ENCODE measurements at places on chromosomes 16 and 17.

DNA sequence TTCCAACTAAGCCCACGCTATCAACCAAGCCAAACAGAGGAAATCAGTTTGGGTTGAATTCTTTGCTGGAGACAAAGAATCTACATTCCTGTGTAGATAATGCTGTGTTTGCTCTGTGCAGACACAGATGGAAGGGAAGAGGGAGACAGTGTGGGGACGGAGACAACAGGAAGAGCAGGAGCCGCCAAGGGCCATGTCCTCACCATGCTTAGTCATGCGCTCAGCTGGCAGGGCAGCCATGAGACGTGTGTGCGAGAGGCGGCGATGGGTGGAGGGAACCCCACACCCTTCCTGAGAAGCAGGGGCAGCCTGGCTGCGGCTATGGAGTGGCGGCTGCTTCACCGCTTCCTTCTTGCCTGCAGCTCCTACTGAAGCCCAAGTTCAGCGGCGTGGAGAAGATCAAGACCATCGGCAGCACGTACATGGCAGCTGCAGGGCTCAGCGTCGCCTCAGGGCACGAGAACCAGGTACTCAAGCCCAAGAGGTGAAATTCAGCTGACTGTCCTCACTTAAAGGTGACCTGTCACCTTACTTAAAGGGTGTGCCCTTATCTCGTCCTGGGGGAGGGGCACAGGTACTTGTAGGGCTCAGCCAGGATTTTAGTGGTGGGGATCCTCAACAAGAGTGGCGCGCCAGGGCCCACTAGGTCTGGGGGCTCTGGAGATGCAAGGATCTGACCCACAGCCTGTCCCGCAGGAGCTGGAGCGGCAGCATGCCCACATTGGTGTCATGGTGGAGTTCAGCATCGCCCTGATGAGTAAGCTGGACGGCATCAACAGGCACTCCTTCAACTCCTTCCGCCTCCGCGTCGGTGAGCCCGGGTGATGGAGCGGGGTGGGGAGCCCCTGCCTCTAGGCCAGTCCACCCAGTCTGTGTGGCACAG, 47.5 kb downstream of the ADCY7 start:
- DNase-seq = no peak

DNA sequence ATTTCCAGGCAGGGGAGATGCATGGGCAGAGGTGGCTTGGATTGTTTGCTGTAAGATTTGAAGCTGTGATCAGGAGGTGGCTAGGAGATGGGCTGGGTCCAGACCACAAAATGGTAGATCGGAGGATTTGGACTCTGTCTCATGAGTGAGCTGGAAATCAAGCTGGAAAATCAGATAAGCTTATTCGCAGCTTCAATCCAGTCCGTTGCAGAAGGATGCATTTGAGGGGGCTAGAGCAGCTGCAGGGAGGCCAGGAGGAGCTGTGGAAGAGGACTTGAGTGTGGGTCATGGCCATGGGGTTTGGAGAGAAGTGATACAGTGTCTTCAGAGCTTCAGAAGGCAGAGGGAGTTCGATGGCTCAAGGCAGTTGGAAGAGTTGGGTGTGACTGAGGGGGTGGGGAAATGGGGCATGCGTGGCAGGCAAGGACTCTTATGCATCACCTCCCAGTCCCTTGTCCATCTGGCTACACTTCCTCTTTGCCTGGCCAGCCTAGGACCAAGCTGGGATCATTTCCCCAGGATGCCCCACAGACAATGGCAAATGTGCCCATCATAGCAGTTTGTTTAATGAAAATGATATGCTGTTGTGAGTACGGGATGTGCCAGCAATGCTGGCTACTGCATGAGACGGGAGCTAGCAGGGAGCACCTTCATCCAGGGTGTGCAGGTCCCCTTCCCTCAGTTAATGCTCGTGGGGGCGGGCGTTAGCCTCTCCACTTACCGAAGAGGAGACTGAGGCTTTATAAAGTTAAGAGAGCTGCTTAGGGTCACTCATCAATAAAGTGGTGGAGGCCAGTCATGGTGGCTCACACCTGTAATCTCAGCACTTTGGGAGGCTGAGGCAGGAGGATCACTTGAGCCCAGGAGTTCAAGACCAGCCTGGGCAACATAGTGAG, 20.6 kb downstream of the QPRT start:
- DNase-seq = no peak

DNA sequence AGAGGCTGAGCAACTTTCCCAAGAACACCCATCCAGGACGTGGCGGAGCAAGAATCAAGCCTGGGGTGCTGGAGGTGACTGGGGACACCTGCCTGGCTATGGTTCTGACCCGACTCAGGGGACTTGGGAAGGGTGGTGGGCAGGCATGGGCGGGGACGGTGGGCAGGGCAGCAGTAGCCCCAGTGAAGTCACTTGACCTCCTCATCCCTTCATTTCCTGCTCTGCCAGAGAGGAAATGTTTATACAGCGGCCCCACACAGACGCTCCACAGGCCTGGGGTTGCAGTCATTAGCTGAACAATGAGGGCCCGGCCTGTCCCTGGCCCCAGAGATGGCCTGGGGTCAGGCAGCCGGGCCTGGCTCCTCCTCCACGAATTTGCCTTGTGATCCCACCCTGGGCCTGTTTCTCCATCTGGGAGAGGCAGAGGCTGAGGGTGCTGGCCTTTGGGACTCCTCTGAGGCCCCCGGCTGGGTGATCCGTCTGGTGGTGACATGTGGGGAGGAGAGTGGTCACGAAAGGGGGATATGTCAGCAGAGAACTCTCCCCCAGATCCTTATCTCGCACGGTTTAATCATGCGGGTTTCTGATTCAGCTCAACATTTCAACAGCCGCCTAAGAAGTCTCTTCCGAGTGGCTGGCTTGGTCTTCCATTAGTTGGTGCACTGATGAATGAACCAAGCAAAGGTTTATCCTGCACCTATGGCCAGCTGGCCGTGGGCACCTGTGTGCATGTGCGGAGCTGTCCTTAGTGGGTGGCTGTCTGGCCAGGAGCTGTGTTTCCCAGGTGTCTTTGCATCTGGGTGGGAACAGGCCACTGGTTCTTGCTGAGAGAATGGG, 175.9 kb downstream of the IRF8 start:
- peak; percentile 55 for DNase-seq

DNA sequence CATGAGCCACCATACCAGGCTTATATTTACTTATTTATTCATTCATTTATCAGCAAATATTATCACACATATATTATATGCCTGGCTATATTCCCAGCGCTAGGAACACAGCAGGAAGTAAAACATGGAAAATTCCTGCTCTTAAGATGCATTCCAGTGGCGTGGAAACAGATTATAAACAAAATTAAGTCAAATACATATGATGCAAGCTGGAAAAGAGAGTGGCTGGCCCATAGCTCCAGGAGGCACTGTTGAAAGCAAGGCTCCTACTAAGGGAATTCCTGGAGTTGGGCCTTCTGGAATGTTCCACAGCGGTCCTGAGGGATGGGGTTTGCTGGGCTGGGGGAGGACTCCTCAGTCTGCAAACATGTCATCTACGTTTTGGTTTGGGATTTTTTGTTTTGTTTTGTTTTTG, 18.4 kb downstream of the ADCY9 start:
- no peak for DNase-seq

GRCh38 chr16:65308506-65308905, 186.6 kb upstream of the CDH11 start:
- DNase-seq = no peak

GRCh38 chr17:40895106-40895730, 10.2 kb upstream of the KRT20 start:
- DNase-seq = no peak

DNA sequence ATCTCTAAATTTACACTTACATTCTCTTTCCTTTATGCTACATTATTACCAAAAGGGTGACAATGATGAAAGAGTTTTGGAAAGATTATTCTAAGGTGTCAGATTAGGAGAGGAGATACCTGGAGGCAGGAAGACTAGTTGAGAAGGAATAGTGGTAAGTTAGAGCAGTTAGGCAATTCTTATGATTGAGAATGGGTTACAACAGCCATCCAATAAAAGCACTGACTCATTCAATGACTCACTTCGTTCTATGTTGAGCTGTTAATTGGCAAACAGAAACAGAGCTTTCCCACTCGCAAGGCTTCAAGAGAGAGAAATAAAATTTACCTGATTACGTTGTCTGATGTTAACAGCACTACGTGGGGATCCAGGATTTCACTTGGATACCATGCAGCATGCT, 5.8 kb downstream of the NUP88 start:
- DNase-seq = no peak

GRCh38 chr17:18261146-18261515, 669 bp downstream of the MIEF2 start:
- DNase-seq = no peak

DNA sequence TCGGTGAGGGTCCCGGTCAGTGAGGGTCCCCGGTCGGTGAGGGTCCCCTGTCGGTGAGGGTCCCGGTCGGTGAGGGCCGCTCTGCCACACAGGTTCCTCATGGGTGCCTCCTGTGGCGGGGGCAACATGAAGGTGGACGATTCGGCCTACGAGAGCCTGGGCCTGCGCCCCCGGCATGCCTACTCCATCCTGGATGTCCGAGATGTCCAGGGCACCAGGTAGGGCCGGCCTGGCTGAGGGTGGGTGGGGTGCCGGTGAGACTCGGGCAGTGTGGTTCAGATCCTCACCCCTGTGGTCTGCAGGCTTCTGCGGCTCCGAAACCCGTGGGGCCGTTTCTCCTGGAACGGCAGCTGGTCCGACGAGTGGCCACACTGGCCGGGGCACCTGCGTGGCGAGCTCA, 9.0 kb upstream of the PRR35 start:
- DNase-seq = no peak

GRCh38 chr17:4566785-4567184, 6.4 kb upstream of the GGT6 start:
- peak; percentile 58 for DNase-seq

GRCh38 chr16:88367560-88367959, 15.2 kb upstream of the ZNF469 start:
- DNase-seq = no peak

GRCh38 chr17:44829523-44830358, at the start of gene GJC1:
GJC1 (minus strand) TSS chr17:44830287; CDS start chr17:44805817, 24,470 bp downstream.
- DNase-seq = peak; percentile 56

- DNase-seq = no peak
Measured at GRCh38 chr16:75296606-75297005, 45.2 kb upstream of the BCAR1 start.

DNA sequence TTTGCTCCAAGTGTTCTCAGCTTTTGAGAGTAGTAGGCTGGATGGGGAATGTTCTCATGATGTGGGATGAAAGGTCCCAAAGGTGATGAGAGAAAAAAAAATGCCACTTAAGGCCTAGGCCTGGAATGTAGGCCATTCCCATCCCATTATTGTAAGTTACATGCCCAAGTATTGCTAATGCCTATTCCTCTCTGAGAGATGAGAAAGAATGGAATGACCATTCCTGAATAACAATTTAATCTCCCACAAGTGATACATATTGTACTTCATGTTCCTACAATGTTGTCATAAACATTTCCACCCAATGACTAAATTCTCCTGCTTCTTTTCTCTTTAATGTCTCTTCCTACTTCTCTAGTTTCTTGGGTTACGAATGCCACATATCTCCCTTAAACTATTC, 102.8 kb upstream of the KCNJ16 start:
- DNase-seq = no peak

DNA sequence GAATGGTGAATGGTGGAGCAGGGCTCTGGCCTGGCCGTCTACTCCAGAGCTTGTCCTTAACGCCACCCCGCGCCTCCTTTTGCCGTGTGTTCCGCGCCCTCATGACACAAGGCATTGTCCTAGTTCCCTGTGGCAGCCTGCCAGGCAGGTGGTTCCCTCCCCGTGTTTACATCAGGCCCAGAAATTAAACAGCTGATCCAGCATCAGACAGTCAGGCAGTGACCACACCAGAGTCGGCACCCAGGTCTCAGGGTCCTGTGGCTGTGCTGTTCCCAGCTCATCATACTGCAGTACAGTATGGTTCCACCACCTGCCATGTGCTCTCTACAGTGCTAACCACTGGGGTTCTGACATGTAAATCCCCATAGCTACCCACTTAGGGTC, 119.7 kb downstream of the RAB11FIP4 start:
- no peak for DNase-seq

GRCh38 chr17:30232824-30233427, 2.6 kb downstream of the SLC6A4 start:
- no peak for DNase-seq

- DNase-seq = no peak
Measured at GRCh38 chr17:41522301-41523224, 3.9 kb upstream of the KRT15 start.

DNA sequence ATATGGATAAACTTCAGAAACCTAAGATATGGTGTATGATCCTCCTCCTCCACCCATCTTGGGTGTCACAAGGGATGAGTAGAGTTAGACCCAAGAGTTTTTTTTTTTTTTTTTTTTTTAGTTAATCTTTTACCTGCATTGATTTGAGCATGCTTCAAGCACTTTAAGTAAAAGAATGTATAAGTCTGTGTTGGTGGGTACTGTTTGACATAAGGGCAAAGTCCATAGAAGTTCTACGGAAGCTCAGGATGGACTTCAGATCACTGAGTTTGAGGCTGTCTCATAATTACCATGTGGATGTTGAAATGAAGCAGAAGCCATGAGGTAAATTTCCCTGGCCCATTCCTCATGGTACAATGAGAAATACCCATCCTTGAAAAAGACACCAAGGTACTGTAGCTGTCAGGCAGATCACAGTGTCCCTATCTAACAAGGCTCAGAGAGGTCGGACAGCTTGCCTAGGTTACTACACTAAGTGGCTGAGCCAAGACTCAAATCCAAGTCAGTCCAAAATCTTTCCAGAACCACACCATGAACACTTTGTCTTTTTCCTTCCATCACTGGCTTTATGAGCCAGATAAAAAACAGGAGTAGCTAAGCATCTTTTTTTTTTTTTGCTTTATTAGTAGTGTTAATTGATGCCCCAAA, 962.8 kb downstream of the CDH11 start:
- DNase-seq = no peak

GRCh38 chr17:37110746-37111145, 162.0 kb downstream of the AATF start:
- DNase-seq = no peak

DNA sequence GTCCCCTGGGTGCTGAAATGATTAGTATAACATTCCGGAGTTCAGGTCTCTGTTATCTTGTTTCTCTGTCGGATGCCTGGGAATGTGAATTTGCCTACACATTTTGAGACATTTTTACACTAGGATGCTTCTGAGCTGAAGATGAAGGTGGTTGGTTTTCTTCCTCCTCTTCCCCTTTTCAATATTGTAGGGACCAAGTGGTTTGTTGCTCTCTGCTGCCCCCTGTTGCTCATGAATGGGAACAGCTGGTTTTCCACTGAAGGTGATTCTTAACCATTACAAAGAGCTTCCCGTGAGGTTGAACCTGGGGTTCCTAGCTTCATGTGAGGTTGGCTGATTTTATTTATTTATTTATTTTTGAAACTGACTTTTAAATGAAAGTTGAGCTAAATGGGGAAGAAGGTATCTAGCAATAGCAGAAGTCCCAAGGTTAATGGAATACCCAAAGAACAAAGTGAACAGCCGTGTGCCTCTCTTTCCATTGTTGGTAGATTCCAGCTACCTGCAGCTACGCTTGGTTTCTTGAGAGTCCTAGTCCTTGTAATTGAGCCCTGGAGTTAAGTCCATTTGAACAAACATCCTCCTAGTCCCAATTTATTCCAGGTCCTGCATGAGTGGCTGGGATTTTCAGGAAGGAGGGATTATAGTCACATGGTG, 983.9 kb upstream of the EEF2KMT start:
- DNase-seq = peak; percentile 57

- DNase-seq = no peak
Measured at GRCh38 chr17:32268734-32269288, 3.2 kb downstream of the RHBDL3 start.

- no peak for DNase-seq
Measured at GRCh38 chr17:81315129-81315884, 20.2 kb upstream of the SLC38A10 start.

- DNase-seq = no peak
Measured at GRCh38 chr16:20430948-20431347, 20.4 kb upstream of the ACSM2A start.

GRCh38 chr17:34771891-34772290, 189.4 kb downstream of the CCT6B start:
- DNase-seq = no peak

All from neuronal stem cell (in vitro differentiated cells).